NCI-H345 (cell line): ENCODE measurements at places on chromosomes 16 and 17.

DNA sequence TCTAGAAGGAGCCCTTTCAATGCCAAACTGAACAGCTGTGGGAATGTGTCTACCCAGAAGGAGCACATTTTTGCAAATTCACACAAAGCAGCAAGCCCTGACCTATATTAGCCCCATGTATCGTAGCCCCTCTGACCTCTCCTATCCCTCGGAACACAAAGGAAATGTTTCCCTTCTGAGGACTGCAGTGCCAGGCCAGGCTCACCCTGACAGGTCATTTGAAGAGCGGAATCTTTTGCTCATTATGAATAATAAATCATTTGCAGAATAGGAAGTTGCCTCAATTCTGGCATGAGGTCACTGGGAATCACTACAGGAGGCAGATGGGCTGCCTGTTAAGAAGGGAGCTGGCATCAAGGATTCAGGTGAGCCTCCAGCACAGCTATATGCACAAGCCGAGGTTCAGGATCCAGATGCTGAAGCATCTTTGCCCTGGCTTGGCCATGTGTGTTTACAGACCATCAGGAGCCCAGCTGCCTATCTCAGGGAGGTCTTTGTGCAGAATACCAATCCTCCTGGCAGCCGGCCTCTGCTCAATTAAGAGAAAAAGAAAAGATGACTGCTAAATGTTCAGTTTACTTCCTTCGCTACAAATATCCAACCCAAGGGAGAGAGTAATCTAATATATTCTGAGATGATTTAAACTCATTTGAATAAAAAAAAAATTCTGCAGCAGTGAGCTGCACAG is 119.4 kb downstream of the USP31 start:
- no peak for DNase-seq

DNA sequence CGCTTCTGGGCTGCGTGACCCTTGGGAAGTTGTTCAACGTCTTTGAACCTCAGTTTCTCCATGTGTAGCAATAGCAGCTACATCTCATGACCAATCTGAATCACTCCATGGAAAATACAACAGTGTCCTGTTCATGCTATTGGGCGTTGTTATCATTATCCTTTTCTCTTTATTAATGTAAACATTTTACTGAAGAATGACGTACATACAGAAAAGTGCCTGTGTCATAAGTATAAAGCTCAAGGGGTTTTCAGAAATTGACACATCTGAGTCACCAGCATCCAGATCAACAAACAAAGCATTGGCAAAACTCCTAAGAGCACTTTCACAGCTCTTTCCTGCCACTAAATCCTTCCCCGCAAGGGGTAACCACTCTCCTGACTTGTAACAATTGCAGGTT is 438.4 kb downstream of the XYLT1 start:
- DNase-seq = no peak

DNA sequence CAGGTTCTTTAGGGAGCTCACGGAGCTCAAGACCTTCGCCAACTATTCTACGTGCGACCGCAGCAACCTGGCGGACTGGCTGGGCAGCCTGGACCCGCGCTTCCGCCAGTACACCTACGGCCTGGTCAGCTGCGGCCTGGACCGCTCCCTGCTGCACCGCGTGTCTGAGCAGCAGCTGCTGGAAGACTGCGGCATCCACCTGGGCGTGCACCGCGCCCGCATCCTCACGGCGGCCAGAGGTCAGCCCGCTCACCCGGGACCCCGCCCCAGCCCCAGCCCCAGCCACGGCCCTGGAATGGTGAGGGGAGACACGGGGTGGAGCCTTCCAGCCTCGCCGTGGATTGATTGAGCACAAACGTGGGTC is 13.5 kb downstream of the SARM1 start:
- DNase-seq = no peak

GRCh38 chr16:29644973-29645693 is 17.9 kb upstream of the SPN start:
- DNase-seq = no peak

GRCh38 chr17:83170571-83171260 is 91.3 kb downstream of the METRNL start:
- no peak for DNase-seq

GRCh38 chr16:5018793-5019192 is 14.9 kb downstream of the NAGPA start:
- DNase-seq = no peak

- DNase-seq = peak; percentile 30
These were observed at the start of gene PYDC1 for GRCh38 chr16:31216422-31217135. Gene PYDC1, minus strand, starts transcription at chr16:31217135. Its CDS starts 107 bp downstream, at chr16:31217028.

DNA sequence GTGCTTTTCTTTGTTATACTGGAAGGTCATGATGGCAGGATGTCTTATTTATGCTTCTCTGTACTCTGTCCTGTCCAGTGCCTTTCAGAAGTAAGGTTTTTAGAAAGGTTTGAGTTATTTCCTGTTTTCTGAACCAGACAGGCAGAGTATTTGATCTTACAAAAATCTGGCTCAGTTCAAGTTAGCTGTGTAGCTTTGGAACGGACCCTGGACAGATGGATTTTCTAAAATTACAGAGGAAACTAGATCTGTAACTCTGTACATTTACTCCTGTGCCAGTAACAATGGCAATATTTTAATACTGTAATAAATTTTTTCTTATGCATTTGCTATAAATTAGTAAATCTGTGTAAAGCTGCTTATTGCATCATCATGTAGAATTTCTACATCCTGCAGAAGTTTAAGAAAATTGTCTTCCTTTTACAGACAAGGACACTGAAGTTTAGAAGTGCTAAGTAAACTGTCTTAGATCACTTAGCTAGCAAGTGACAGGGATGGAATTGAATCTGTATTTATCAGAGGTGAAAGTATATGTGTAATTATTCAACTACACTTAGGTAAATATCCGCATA is 347.6 kb downstream of the WWOX start:
- no peak for DNase-seq

- DNase-seq = no peak
These were observed 7.1 kb downstream of the MINK1 start for GRCh38 chr17:4839965-4840892.

- DNase-seq = peak; percentile 75
These were observed 28.7 kb upstream of the DDX52 start for GRCh38 chr17:37671824-37672547.

DNA sequence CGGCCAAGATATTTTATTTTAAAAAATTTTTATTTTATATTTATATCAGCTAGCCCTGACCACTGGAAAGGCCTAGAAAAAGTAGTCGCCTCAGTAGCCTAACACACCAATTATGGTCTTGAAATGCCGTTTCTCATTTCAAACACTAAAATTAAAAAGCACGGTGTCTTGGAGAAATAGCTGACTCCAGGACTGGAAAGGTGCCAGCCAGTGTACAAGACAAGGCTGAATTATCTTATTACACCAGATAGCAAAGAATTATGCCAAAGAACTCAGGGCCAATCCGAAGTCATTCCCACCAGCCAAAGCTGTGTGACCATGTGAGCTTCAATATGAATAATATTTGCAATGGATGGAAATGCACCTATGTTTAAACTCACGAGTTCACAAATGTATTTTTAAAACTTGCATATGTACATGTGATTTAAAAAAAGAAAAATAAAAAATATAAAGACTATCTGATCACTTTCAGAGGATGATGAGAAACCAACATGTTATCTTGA is 19.9 kb upstream of the ATP2C2 start:
- no peak for DNase-seq

DNA sequence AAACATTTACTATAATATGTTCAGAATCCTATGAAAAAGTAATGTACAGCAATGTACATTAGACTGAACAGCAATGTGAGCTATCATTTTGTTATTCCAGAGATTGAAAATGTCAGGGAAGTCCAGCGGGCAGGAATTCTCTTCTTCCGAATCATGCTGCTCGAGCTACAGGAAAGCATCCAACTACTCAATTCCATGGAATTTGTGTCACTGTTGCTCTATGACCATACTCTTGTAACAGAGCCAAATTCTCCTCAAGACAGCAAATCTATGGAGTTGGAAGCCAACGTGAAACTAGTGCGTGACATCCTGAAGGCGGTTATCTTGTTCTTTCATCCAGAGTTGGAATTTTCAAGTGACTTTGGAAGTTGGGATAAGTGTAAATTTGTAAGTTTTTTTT is 24.8 kb upstream of the NSRP1 start:
- no peak for DNase-seq

GRCh38 chr17:422196-422930 is 69.8 kb upstream of the RPH3AL start:
- DNase-seq = no peak

DNA sequence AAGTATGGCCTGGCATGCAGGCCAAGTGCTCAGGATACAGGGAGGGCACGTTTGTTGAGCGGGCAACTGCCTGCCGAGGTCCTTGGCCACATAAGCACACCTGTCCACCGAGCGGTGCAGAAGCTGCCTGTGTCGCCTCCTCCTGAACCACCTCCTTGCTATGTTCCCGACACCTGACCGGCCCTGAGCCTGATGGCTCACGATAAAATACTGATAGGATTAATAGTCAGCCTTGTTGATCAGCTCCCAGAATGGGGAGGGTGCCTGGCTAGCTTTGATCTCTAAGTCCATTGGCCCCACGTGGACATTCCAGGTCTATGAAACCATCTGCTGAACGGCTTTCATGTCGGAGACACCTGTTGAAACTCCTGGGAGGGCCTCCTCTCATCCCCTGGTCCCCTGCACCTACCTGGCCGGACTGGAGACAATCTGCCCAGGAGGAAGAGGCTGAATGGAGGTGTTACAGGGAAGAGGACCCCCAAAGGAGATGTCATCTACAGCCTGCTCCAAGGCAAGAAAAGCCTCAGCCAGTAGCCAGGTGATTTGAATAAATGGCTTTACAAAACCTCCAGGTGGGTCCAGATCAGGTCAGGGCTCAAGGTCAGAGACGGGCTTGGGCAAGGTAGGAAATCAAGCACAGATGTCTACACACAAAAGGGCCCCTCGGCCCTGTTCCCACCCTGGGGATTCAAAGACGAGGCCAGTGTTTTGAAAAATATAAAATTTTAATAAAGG is 33.4 kb downstream of the AXIN2 start:
- DNase-seq = no peak

DNA sequence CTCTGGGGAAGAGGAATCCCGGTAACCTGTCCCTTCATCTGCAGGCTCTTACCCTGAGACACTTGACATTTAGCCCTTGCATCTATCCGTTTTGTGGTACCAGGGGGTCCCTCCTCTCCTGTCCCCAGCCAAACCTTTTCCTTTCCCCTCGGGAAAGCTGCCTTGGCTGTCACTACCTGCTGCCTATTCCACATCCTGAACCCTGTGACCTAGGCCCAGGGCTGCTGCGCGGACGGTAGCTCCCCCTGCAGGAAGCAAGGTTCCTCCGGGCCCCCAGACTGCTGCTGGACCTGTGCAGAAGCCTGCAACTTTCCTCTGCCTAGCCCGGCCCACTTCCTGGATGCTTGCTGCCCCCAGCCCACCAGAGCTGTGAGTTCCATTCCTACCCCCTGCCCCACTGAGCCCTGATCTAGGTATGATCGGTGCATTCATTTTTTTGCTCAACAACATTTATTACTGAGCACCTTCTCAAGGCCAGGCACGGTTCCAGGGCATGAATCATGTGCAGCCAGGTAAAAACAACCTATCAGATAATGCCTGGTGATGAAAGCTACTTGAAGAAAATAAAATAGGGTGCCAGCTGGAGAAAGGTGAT is 10.5 kb upstream of the ALDOA start:
- DNase-seq = peak; percentile 18

GRCh38 chr16:11079652-11080187 is 135.4 kb downstream of the CLEC16A start:
- no peak for DNase-seq

DNA sequence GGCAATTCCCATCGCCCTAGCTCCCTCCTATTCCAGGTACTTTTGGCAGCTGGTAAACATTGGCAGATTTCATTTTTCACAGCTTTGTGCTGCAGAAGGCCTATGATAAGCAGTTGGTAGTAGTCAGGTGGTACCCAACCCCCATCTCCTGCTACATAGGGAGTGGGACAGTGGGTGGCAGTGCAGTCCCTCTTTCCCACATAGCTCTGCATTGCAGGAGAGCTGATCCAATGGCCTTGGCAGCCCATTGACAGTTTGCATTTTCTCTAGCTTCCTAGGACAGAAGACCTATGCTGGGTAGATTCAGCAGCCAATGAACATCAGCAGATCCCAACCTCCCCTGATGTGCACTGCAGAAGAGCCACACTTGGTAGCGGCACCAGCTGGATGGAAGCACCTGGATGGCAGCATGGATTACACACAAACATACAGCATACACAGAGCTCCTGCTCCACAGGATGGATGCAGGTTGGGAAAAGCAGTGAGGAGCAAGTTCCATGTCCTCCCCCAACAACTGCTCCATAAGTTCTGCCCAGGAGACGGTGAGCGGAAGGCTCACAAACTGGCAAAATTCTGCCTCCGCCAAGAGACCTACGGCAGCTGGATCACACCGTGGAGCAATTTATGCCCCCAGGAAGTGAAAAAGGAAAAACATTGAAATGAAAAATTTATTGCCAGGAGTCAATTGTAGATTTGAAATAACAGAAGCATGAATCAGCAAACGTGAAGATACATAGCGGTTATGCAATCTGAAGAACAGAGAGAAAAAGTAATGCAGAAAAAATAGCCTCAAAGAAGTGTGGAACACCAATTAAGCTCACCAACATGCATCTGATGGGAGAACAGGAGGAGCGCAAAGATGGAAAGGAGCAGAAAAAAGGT is 95.7 kb downstream of the CACNG1 start:
- no peak for DNase-seq

DNA sequence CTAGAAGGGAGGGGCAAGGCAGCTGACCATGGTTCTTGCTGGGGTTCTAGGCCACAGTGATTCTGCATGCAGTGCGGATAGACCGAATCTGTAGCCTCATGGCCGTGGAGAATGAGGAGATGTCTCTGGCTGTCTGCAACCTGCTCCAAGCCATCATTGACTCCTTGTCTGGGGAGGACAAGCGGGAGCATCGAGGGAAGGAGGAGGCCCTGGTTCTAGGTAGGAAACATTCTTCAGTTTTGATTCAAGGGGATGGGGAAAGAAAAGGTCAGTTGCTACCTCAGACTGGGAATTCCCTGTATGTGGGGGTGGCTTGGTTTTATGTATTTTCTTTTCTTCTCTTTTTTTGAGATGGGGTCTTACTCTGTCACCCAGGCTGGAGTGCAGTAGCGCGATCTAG is 7.6 kb downstream of the UNC45B start:
- DNase-seq = no peak

DNA sequence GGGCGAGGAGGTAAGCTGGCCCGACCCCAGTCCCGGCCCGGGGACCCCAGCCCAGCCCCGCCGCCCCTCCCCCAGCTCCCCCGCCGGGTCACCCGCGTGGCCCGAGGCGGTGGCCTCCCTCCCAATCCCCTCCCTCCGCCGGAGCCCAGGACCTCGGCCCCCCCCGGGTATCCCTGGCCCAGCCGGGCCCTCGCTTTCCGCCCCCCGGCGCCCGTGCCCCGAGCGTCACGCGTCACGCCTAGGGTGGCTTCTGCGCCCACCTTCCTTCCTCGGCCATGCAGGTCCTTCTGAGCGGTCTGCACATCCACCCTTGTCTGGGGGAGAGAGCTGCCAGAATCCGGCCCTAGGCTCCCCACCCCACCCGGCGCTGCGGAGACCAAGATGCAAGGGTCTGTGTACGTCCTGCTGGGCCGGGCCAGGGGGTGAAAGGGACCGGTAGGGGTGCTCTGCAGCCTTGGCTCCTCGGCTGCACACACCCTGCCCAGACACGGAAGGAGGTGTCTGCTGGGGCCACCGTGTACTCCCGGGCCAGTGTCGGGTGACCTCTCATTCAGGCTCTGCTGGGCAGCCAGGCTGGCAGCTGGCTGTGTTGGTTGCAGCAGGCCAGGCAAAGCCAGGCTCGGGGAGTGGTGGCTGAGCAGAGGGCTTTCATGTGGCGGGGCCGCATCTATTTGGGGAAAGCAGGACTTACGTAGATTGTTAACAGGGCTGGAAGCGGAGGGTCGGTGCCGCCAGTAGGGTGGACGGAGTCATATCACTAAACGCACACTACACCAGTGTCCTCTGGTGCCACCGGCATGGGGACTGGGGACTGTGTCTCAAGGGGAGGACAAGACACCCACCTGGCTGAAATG is 754 bp downstream of the RAB11FIP4 start:
- no peak for DNase-seq
